SK-N-MC (cell line): ENCODE measurements at places on chromosomes 12 and 14.

GRCh38 chr12:97939156-97939555 lies 476.6 kb downstream of the RMST start:
- DNase-seq, result no peak

DNA sequence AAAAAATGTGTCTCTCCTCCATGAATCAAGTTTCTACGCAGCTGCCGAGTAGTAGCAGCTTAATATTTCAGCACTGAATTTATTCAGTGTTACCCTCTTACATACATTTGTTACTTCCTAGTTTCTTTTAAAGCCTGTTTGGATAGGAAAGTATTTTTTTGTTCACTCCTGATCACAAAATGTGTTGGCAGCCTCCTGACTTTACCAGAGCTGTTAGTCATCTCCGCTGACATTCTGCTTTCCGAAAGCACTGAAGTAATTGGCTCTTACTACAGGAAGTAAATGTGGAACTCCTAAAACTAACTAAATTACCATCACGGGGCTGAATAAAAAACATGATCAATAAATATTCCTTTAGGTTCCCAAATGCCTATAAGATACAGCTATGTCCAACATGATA lies 225.5 kb downstream of the EPS8 start:
- DNase-seq, result no peak

GRCh38 chr12:132219323-132219722 lies 75.1 kb downstream of the NOC4L start:
- DNase-seq, result no peak

DNA sequence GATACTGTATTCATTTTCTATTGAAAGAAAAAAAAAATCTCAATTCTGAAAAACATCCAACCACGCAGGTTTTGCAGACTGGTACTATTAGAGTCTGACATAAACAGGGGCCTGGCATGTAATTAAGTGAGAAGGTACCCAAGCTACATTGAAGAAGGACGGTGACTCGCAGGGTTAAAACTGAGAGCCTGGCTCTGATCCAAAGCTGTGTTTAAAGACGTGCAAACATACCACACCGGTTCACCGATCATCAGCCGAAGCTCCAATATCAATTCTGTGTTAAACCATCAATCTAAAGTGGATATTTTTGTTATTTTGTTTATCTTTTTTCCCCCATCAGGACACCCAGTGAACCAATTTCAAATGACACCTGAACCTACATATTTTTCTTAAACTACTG lies 108.1 kb upstream of the DIO3 start:
- no peak for DNase-seq

DNA sequence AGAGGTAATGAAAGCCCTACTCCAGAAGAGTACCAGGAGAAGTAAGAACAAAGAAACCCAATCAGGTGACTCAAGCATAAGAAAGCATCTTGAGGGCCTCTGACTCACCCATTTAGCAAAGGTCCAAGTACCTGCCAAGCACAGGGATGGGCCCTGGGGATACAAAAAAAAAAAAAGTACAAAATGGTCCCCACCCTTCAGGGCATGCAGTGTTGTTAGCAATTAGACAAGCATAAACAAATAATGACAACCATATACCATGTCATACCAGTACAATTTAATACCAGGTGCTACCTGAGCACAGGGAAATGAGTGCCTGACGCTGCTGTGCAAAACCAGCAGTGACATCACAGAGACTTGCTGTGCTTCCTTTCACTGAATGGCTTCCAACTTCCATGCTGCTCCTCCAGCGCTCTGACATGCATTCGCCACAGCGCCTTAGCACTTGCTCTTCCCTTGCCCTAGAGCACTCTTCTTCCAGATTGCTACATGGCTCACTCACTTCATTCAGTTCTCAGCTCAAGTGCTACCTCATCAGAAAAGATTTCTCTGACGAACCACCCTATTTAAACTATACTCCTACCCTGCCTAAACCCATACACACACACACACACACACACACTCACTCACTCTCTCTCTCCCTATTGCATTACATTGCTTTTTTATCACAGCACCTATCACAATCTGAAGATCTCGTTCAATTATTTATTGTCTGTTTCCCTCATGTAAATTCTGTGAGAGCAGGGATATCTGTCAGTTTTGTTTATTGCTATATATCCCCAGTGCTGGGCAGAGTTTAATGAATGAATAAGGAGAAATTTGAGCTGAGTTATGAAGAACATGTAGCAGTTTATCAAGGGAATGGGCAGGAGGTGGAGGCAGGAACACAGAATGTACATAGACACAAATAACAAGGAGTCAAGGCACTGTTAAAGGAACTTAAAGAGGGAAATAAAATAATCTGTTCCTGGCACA lies 12.9 kb upstream of the EPS8 start:
- DNase-seq, result no peak

- DNase-seq, result no peak
Observed at GRCh38 chr12:24127919-24128721, 178.7 kb upstream of the SOX5 start.

GRCh38 chr14:92487513-92488133 lies 26.0 kb upstream of the RIN3 start:
- DNase-seq, result no peak

DNA sequence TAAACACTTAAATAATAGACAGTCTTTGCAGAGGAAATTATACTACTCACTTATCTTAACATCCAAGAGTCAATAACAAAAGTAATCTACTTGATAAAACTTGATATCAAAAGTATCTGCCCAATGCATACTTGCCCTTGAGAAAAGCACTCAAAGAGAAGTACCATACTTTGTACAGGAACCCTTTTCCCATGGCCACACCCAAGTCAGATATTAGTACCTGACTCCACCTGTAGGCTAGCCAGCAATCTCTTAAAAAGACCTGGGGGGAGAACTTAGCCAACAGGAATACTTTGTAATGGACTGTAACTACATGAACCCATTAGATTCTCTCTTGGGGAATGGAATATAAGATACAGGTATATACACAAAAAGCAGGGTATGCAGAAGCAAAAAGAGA lies 99.6 kb upstream of the HECTD1 start:
- no peak for DNase-seq

GRCh38 chr12:110750784-110751461 lies 8.2 kb upstream of the PPP1CC start:
- DNase-seq, result no peak

- DNase-seq, result no peak
Observed at GRCh38 chr12:80198782-80199337, 99.5 kb downstream of the OTOGL start.
